ENCODE measurements at places on chromosomes 4 and X. TPM values are rescaled to one million over a fixed set of nuclear protein-coding genes. Genes with fewer than 3 reads are reported as not detected.

- no peak for DNase-seq
- H3K27me3 ChIP-seq, result peaks cover 8% of the 10 kb centered on the region
- no peaks in the 10 kb centered on the region for H3K36me3 ChIP-seq
- H3K4me3 ChIP-seq, result no peak overlapping the region
- no peak overlapping the region for H3K27ac ChIP-seq
These were observed 497.7 kb downstream of the IDS start for GRCh38 chrX:149007423-149007822.

DNA sequence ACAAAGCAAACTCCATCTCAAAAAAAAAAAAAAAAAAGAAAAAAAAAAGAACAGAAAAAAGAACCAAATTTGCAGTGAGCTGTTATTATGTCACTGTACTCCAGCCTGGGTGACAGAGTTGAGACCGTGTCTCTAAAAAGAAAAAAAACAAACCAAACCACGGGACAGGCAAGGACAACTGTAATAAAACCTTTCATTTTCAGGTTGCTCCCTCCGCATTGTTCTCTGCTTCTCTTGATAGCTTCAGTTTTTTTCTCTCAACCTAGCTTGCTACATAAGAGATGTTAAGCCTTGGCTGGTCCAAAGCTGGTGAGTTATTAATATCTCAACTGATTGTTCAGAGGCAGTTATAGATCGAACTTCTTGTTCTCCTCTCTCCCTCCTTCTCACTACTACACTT, 23.1 kb upstream of the ELF2 start:
- H3K4me3 ChIP-seq, result no peak overlapping the region
- DNase-seq, result no peak
- H3K27ac ChIP-seq, result no peak overlapping the region
- H3K27me3 ChIP-seq, result peaks cover 28% of the 10 kb centered on the region
- no peaks in the 10 kb centered on the region for H3K4me1 ChIP-seq

DNA sequence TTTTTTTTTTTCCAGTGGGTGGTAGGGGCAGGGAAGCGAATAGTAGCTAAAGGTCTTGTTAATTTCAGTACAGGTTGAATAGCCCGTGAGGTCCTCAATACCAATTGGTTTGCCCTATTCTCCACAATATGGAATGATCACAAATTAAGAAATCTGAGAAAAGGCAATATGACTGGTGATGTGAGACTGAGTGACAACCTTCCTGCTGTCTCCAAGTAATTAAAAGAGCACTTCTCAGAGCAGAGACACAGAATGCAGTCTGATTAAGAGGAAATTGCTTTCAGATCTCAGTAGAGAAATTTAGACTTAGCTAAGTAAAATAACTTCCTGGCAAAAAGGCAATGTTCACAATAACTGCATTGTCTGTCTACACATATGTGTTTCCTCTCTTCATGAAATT, 23.0 kb downstream of the GPR174 start:
- peak overlapping the region; percentile 73 for H3K27ac ChIP-seq
- H3K27me3 ChIP-seq, result peaks cover 15% of the 10 kb centered on the region
- no peaks in the 10 kb centered on the region for H3K36me3 ChIP-seq
- H3K4me3 ChIP-seq, result peak overlapping the region; percentile 43

- DNase-seq, result no peak
- no peaks in the 10 kb centered on the region for H3K4me1 ChIP-seq
- H3K4me3 ChIP-seq, result no peak overlapping the region
- H3K27ac ChIP-seq, result no peak overlapping the region
These were observed 264.6 kb upstream of the RASGEF1B start for GRCh38 chr4:81736324-81736723.

- H3K4me1 ChIP-seq, result no peaks in the 10 kb centered on the region
- no peak overlapping the region for H3K27ac ChIP-seq
- no peak for DNase-seq
- no peak overlapping the region for H3K4me3 ChIP-seq
- no peaks in the 10 kb centered on the region for H3K27me3 ChIP-seq
These were observed 1973.6 kb upstream of the AGA start for GRCh38 chr4:179415847-179416223.

GRCh38 chr4:67051000-67051789, 494.1 kb downstream of the CENPC start:
- no peak for DNase-seq
- no peaks in the 10 kb centered on the region for H3K36me3 ChIP-seq
- H3K27me3 ChIP-seq, result no peaks in the 10 kb centered on the region
- no peaks in the 10 kb centered on the region for H3K4me1 ChIP-seq
- H3K4me3 ChIP-seq, result no peak overlapping the region

DNA sequence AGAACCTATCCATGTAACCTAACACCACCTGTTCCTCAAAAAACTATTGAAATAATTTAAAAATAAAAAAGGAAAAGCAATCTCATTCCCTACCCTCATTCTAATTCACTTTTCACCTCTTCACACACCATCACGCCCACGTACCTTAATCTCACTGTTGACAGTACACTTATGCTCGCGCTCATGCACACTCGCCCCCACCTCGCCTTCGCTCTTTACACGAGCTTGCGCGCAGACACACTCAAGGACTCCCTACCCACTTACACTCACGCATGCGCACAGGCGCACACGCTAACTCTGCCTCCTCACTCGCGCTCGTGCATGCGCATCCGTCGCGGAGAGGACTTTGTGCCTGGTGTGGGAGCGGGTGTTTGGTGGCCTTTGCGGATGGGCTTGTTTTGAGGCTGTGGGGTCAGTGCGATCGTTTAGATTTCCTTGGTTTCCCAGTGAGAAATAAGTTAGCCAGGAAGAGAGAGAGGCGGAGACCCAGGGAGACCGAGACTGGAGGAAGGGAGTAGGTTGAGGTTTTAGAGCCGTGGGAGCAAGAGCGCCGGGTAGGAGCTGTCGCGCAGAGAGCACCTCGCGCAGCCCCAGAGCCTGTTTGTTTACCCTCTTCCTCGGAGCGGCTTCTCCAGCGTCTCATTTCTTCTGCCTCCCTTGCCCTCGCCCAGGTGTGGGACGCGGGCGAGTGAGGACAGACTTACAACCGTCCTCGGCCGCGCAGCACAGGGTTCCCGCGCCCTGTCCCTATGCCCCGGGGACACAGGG, 8.1 kb upstream of the GSX2 start:
- peak overlapping the region; percentile 91 for H3K4me3 ChIP-seq
- H3K4me1 ChIP-seq, result peaks cover 38% of the 10 kb centered on the region
- H3K27me3 ChIP-seq, result peaks cover 80% of the 10 kb centered on the region
- peak; percentile 80 for DNase-seq

GRCh38 chr4:179941911-179942310, 2301.3 kb upstream of the TENM3 start:
- no peaks in the 10 kb centered on the region for H3K36me3 ChIP-seq
- H3K4me3 ChIP-seq, result no peak overlapping the region
- H3K4me1 ChIP-seq, result no peaks in the 10 kb centered on the region
- no peaks in the 10 kb centered on the region for H3K27me3 ChIP-seq

DNA sequence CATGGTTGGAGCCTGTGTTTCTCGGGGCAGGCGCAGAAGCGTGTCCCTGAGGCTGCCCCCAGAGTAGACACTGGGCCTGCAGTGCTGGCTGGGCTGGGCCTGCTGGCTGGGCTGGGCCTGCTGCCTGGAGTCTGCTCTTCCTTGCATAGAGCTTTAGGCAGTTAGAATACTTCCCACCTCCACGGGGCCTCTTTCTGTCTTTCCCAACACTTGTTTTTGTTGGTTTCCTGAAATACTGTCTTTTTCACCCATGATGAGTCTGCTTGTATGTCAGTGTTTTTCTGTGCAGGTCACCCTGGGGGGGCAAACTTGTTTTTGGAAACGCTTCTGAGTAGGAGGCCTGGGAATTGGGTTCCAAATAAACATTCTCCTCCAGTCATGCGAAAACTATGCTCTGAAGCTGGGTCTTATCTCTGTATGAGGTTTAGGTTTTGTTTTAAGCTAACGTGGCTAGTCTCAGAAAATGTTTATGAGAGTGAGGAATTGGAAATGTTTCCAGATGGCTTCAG, 32.2 kb downstream of the TRMT44 start:
- H3K4me1 ChIP-seq, result no peaks in the 10 kb centered on the region
- no peak overlapping the region for H3K4me3 ChIP-seq
- no peak overlapping the region for H3K27ac ChIP-seq
- no peak for DNase-seq
- no peaks in the 10 kb centered on the region for H3K36me3 ChIP-seq
- H3K27me3 ChIP-seq, result no peaks in the 10 kb centered on the region

- DNase-seq, result no peak
- H3K4me3 ChIP-seq, result no peak overlapping the region
- no peaks in the 10 kb centered on the region for H3K4me1 ChIP-seq
- H3K27me3 ChIP-seq, result no peaks in the 10 kb centered on the region
- H3K27ac ChIP-seq, result no peak overlapping the region
- H3K36me3 ChIP-seq, result no peaks in the 10 kb centered on the region
These were observed 221.5 kb upstream of the NDST4 start for GRCh38 chr4:115334736-115335411.

- DNase-seq, result no peak
- H3K4me3 ChIP-seq, result no peak overlapping the region
- no peak overlapping the region for H3K27ac ChIP-seq
These were observed 4.0 kb downstream of the DIPK2B start for GRCh38 chrX:45196701-45197100.

GRCh38 chrX:10288373-10288975, 131.7 kb downstream of the CLCN4 start:
- H3K27me3 ChIP-seq, result peaks cover 16% of the 10 kb centered on the region
- H3K4me1 ChIP-seq, result no peaks in the 10 kb centered on the region
- no peak overlapping the region for H3K4me3 ChIP-seq

- H3K4me1 ChIP-seq, result peaks cover 6% of the 10 kb centered on the region
- H3K27me3 ChIP-seq, result no peaks in the 10 kb centered on the region
- H3K36me3 ChIP-seq, result peaks cover 33% of the 10 kb centered on the region
- peak overlapping the region; percentile 91 for H3K27ac ChIP-seq
- H3K4me3 ChIP-seq, result no peak overlapping the region
- DNase-seq, result no peak
These were observed 5.0 kb downstream of the RPL36A start for GRCh38 chrX:101395789-101396188.

GRCh38 chr4:84177831-84178542, 321.1 kb downstream of the NKX6-1 start:
- no peak for DNase-seq
- no peaks in the 10 kb centered on the region for H3K36me3 ChIP-seq
- no peaks in the 10 kb centered on the region for H3K4me1 ChIP-seq
- no peaks in the 10 kb centered on the region for H3K27me3 ChIP-seq

GRCh38 chr4:108334031-108334430, 165.3 kb upstream of the LEF1 start:
- H3K27me3 ChIP-seq, result peaks cover 5% of the 10 kb centered on the region
- DNase-seq, result no peak
- no peaks in the 10 kb centered on the region for H3K36me3 ChIP-seq
- peaks cover 4% of the 10 kb centered on the region for H3K4me1 ChIP-seq

Gene C4orf54
- total RNA-seq, result not detected

Gene NDST3
- total RNA-seq, result not detected

Gene CXCL3
- not detected for total RNA-seq

Gene DDX3X
- 251 TPM for total RNA-seq

Gene MSL3
- total RNA-seq, result 101 TPM

Gene SORBS2
- 0.26 TPM for total RNA-seq

Gene SCML2
- 3.0 TPM for total RNA-seq

Gene SLC39A8
- total RNA-seq, result 56.4 TPM

Gene TMPRSS11B
- not detected for total RNA-seq

Gene CPZ
- total RNA-seq, result not detected

Gene SOWAHD
- 0.50 TPM for total RNA-seq

Gene STATH
- total RNA-seq, result not detected
